ENCODE measurements at places on chromosomes 4 and X.

- H3K36me3 ChIP-seq: peaks cover 3% of the 10 kb centered on the region
- DNase-seq: peak; percentile 76
- H3K27ac ChIP-seq: no peak overlapping the region
- H3K27me3 ChIP-seq: peaks cover 23% of the 10 kb centered on the region
- peaks cover 30% of the 10 kb centered on the region for H3K4me1 ChIP-seq
- H3K4me3 ChIP-seq: peak overlapping the region; percentile 91
These were observed 1.7 kb downstream of the SPRY1 start for GRCh38 chr4:123398066-123398852.

DNA sequence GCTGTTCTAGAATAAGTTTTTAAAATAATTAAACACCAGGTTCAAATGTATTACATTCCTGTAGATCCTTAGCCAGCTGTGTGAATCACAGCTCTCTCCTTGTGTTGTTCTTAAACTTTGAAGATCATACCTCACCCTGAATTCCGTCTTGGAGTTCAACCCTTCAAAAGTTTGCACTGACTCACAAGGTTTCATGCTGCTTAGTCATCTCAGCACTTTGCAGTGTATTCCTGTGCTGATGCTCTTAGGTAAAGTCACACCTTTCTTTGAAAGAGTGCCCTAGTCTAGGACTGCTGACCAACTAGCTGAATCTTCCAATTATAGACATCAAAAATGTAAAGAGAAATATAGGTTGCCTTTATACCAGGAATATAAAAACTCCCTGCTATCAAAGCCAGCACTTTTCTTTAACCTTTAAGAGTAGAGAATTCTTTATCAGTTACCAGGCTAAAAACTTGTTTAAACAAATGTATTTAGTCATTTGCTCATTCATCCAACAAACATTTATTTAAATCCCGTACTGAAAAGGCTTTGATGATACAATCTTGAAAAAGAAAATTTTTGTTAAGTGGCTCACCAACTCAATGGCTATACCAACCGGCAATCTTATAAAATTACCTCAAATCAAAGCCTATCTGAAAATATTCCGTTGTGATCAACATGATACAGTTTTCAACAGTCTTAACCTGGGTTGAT, 169.7 kb downstream of the RAP1GDS1 start:
- no peaks in the 10 kb centered on the region for H3K27me3 ChIP-seq
- H3K4me3 ChIP-seq: no peak overlapping the region
- peaks cover 16% of the 10 kb centered on the region for H3K36me3 ChIP-seq
- DNase-seq: no peak
- no peaks in the 10 kb centered on the region for H3K4me1 ChIP-seq

DNA sequence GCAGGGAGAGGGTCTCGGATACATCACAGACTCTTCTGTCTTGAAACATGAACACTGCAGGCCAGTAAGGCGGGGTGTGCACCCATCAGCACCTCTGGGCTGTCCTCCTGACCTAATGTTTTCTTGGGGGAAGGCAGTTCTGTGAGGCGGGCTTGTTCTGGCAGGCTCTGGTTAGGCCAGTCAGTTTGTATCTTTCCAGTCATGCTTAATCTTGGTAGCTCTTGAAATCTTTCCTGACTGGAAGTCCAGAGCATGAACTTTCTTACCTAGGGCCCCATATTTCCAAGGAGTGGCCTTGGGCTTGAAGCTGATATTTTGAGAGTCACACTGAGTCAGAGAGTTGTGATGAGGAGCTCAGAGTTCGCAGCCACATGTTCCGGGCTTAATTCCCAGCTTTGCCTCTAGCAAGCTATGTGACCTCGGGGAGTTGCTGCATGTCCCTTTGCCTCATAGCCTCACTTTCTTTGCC, 54.2 kb upstream of the RASSF6 start:
- H3K27ac ChIP-seq: no peak overlapping the region
- H3K27me3 ChIP-seq: no peaks in the 10 kb centered on the region
- no peak for DNase-seq
- no peak overlapping the region for H3K4me3 ChIP-seq
- H3K4me1 ChIP-seq: no peaks in the 10 kb centered on the region
- no peaks in the 10 kb centered on the region for H3K36me3 ChIP-seq

- no peak for DNase-seq
- H3K27me3 ChIP-seq: no peaks in the 10 kb centered on the region
- H3K4me3 ChIP-seq: peak overlapping the region; percentile 5
- no peak overlapping the region for H3K27ac ChIP-seq
- H3K4me1 ChIP-seq: peaks cover 46% of the 10 kb centered on the region
These were observed 36.9 kb downstream of the GPR174 start for GRCh38 chrX:79181401-79181800.

DNA sequence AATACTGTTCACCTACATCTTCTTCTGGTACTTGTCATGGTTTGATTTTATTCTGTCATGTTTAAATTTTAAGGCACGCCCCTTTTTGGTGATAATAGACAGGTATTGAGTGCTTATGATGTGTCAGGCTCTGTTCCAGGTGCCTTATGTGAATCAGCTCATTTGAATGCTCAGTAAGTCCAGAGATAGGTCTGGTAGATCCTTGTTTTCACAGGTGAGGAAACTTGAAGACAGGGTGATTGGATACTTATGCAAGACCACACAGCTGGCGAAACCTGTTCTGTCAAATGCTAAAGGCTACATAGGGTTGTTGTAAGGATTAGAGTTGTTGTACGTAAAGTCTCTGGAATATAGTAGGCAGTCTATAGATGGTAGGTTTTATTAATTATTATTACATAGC, 9.6 kb upstream of the SLC25A14 start:
- H3K27ac ChIP-seq: no peak overlapping the region
- DNase-seq: no peak
- H3K4me3 ChIP-seq: no peak overlapping the region
- no peaks in the 10 kb centered on the region for H3K4me1 ChIP-seq
- H3K36me3 ChIP-seq: no peaks in the 10 kb centered on the region

GRCh38 chr4:10747186-10747585, 62.6 kb upstream of the CLNK start:
- no peaks in the 10 kb centered on the region for H3K36me3 ChIP-seq
- DNase-seq: no peak
- no peak overlapping the region for H3K27ac ChIP-seq
- H3K27me3 ChIP-seq: no peaks in the 10 kb centered on the region
- no peak overlapping the region for H3K4me3 ChIP-seq
- no peaks in the 10 kb centered on the region for H3K4me1 ChIP-seq

GRCh38 chrX:40011322-40012038, 86.3 kb downstream of the BCOR start:
- no peak overlapping the region for H3K27ac ChIP-seq
- DNase-seq: no peak
- peaks cover 25% of the 10 kb centered on the region for H3K4me1 ChIP-seq
- peak overlapping the region; percentile 35 for H3K4me3 ChIP-seq

- H3K4me1 ChIP-seq: peaks cover 86% of the 10 kb centered on the region
- peak overlapping the region; percentile 86 for H3K27ac ChIP-seq
- peaks cover 24% of the 10 kb centered on the region for H3K27me3 ChIP-seq
- peak overlapping the region; percentile 52 for H3K4me3 ChIP-seq
- DNase-seq: peak; percentile 95
These were observed 5.1 kb upstream of the SPON2 start for GRCh38 chr4:1177274-1178141.

DNA sequence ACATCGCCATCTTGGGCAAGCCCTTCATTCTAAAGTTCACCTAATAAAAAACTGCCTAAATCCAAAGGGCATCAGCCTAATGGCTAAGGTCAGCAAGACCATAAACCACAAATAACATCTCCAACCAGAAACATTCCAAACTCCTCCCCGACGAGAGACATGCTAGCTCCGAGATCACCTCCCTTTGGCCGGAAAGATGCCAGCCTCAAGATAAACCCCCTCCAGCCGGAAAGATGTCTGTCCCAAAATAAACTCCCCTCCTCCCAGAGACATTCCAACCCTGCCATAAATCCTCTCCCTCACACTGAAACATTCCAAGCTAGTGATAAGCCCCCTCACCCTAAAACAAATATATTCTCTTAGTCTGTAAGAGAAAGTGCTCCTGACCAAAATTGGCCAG, 13.3 kb upstream of the DYNLT3 start:
- no peak overlapping the region for H3K27ac ChIP-seq
- no peak overlapping the region for H3K4me3 ChIP-seq

DNA sequence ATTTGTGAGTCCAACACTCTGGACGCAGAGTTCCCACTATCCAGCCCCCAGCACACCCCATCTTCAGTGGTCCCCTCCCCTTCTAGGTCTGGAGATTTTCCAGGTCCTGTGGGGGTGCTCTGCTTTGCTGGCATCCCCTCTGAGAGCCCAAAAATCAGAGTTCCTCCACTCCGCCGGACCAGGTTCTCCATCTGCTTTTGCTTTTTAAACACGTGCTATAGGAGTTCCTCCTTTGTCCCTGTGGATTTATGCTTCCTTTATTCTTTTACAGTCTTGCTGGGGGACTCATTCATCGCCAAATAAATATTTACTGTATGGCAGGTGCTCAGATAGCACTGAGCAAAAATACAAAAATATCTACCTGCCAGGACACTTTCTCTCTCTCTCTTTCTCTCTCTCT, 324.7 kb downstream of the STK32B start:
- no peak for DNase-seq
- H3K4me3 ChIP-seq: no peak overlapping the region
- peaks cover 6% of the 10 kb centered on the region for H3K27me3 ChIP-seq
- H3K4me1 ChIP-seq: no peaks in the 10 kb centered on the region
- H3K27ac ChIP-seq: no peak overlapping the region

DNA sequence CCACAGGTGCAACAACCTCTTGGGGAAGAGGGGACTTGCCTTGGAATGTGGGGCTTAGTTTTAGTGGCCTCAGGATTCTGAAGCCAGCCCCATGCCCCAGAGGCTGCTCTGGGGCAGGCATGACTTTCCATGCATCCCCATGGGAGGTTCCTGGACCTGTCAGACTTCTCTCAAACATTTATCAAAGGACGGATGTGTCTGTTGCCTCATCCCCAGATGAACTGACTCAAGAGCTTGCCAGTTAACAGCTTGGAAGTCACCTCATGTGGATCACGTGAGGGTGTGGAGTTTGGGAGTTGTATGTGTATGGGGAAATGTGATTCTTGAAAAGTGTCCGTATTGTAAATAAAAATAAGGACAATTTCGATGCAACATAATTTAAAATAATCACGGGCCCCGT, 341.5 kb downstream of the ARHGAP10 start:
- DNase-seq: no peak
- no peaks in the 10 kb centered on the region for H3K4me1 ChIP-seq
- no peak overlapping the region for H3K27ac ChIP-seq
- peaks cover 38% of the 10 kb centered on the region for H3K36me3 ChIP-seq

- peaks cover 13% of the 10 kb centered on the region for H3K27me3 ChIP-seq
- no peak overlapping the region for H3K4me3 ChIP-seq
- no peaks in the 10 kb centered on the region for H3K36me3 ChIP-seq
- H3K27ac ChIP-seq: no peak overlapping the region
- no peak for DNase-seq
- H3K4me1 ChIP-seq: no peaks in the 10 kb centered on the region
These were observed 108.2 kb upstream of the ADRA2C start for GRCh38 chr4:3657902-3658529.

DNA sequence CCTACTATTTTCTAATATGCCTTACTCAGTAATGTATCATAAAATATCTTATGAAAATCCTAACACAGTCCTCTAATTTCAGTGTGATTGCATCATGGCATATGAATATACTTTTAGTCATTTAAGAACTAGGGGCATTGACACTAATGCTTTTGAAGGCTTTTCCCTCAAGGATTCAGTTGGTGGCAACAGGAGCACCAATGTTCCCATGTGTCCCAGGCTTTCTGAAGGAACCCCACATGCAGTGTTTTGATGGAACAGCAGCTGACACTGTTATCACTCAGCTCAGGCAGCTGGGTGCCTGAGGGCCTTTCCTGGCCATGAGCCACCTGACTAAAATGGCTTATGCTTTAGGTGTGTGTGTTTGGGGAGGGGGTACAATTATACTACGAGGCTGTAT, 348.3 kb downstream of the ARHGAP24 start:
- peaks cover 4% of the 10 kb centered on the region for H3K27me3 ChIP-seq
- H3K4me1 ChIP-seq: no peaks in the 10 kb centered on the region
- DNase-seq: no peak

GRCh38 chrX:53263597-53264094, 17.7 kb downstream of the IQSEC2 start:
- H3K27ac ChIP-seq: no peak overlapping the region
- H3K27me3 ChIP-seq: peaks cover 10% of the 10 kb centered on the region
- H3K4me1 ChIP-seq: peaks cover 31% of the 10 kb centered on the region
- H3K4me3 ChIP-seq: no peak overlapping the region
- no peaks in the 10 kb centered on the region for H3K36me3 ChIP-seq

DNA sequence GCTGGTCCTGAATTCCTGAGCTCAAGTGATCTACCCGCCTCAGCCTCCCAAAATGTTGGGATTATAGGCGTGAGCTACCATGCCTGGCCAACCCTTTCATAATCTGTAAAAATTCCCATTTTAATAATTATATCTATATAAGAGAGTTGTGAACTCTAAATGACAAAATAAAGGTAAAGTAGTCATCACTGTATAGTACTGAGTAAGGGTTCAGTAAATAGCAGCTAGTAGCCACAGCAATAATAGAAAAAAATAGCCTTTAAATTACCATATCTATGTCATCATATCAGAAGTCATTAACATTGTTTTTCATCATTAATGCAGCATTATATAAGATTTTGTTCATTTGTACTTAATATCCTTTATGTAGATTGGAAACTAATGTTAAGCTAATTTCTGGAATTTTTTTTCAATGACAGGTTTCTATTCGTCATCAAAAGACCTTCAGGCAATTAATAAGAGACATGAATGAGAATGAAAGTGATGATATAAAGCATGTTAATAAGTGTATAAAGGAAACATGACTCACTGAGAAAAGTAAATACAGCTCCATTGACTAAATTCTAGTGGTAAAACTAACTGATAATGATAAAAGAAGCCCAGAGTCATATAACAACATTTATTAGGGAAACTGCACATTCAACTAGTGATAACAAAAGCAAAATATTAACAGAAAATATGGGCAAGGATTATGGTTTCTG, 85.9 kb upstream of the UGT8 start:
- H3K27ac ChIP-seq: no peak overlapping the region

DNA sequence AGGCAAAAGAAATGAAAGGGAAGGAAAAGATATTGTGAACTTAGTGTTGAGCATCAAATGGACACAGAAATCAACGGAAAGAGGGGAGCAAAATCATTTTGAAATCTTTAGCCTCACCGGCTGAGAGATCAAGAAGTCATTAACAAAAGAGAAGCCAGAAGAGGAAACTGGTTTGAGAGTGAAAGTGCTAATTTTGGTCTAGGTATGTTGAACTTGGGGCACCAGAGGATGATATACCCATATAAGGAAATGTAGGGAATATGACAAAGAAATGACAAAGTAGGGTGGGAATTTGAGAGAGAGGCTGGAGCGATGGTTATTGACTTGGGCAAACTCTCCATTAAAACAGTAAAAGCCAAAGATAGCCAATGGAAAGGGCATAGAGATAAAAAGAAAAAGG, 183.4 kb upstream of the ATOH1 start:
- no peak for DNase-seq
- H3K27ac ChIP-seq: no peak overlapping the region
- no peaks in the 10 kb centered on the region for H3K27me3 ChIP-seq
- no peaks in the 10 kb centered on the region for H3K4me1 ChIP-seq
- no peak overlapping the region for H3K4me3 ChIP-seq

- H3K4me1 ChIP-seq: no peaks in the 10 kb centered on the region
- no peak overlapping the region for H3K27ac ChIP-seq
- no peaks in the 10 kb centered on the region for H3K27me3 ChIP-seq
- H3K4me3 ChIP-seq: no peak overlapping the region
- peaks cover 4% of the 10 kb centered on the region for H3K36me3 ChIP-seq
These were observed 139.0 kb downstream of the ATP10D start for GRCh38 chr4:47624031-47624441.

Data from immature natural killer cell (primary cell).